ENCODE measurements at places on chromosomes 12 and 14.

GRCh38 chr12:105915997-105916759, 222.6 kb downstream of the NUAK1 start:
- no peak for DNase-seq

DNA sequence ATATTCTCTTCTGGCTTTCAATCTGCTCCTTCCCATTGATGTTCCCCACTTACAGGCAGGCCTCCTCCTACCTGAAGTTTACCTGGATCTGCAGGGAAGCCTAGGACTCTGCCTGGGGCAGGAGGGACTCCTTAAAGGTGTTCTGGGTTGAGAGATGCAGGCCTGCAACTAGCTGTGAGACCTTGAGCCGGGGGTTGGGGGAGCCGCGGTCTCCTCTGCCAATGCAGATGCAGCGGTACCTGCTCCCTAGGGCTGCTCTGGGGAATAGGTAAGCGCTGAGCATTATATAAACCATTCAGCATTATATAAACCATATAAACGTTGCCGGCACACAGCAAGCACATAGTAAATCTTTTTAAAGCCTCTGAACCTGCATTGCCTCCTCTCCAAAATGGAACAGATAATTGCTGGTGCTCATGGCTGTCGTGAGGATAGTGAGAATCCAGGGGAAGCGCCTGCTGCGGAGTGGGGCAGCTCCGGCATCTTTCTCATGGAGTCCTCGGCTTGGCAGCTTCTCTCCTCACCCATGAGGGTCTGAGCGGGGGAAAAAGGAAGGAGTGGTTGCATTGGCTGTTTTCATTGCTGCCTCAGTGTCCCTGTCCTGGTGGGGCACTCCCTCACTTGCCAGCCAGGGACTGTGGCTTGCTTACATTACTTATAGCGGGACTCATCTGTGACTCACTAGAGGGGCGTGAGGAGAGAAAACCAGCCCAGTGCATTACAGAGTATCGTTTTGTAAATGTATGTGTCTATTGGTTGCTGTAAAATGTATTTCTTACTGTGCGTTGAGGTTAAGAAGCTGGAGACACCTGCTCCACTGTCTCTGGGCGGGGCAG, 12.5 kb upstream of the KRT80 start:
- no peak for DNase-seq

DNA sequence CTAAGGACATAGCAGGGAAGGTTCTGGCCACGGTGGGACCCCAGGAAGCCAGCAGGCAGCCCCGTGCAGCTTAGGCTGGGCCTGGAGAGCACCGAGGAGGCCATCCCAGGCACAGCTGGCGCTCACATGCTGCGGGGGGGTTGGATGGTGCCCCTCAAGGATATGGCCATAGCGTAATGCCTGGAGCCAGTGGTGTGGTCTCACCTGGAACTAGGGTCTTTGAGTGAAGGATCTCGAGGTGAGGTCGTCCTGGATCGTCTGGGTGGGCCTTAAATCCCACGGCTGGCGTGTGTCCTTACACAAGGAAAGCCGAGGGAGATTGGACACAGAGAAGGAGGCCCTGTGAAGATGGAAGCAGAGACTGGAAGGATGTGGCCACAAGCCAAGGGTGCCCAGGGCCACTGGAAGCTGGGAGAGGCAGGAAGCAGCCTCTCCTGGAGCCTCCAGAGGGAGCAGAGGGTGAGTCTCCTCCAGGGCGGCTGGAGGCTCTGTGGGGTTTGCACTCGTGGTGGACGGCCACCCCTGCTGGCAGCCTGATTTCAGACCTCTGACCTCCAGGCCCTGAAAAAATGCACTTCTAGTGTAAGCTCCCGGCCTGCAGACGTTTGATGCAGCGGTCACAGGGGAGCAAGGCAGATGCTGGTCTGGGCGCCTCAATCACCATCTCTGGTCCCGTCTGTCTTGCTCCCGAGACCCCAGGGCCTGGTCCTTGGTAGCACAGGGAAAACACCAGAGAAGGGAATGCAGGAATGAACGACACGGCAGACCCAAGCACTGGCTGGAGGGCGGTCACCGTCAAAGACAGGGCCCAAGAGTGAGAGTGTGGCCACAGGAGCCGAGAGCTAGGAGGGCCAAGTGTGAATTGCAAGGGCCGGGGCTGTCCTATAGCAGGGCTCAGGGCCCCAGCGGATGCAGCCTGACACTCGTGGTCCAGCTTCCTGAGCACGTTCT, 218.6 kb downstream of the KIF26A start:
- no peak for DNase-seq

DNA sequence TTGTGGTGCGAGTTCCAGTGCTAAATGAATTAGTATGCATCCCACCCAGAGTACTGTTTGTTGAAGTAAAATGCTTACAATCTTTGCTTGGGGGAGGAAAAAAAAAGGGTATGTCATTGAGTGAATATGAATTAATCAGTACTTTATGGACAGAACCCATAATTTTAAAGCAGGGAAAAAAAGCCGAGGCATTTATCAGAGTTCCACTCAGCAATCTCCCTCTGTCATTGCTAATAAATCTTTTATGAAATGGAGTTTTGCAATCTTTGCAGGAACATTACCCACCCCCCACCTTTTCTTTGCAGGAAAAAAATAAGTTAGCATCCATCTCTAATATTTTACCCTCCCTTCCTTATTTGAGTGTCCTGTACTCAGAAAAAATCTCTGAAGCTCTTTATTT, 127.9 kb upstream of the TMPO start:
- no peak for DNase-seq

GRCh38 chr14:100409003-100409360, 85.8 kb downstream of the SLC25A47 start:
- DNase-seq, result peak; percentile 62

GRCh38 chr14:87873741-87874140, 119.2 kb downstream of the GALC start:
- DNase-seq, result no peak

DNA sequence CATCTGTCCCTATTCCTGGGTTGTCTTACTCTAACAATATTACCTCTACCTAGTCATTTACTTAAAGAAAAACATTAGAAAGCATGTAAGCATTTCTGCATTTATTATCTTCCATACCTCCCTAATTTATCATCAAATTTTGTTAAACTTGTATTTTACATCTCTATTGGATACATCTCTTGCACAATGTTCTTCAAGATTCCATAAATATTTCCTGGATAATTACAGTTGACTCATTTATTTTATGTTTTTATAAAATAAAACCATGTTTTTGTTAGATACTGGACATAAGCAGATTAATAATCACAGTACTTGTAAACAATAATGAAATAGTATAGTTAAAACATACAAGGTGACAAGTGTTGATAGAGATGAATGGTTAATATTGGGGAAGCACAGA, 209.0 kb downstream of the TMTC3 start:
- no peak for DNase-seq
